ENCODE measurements at places on chromosomes 2 and 18.

GRCh38 chr2:46921676-46922448 lies 6.3 kb upstream of the MCFD2 start:
- DNase-seq = no peak

- no peak for DNase-seq
These were observed 121.3 kb upstream of the ZFP36L2 start for GRCh38 chr2:43347746-43348145.

DNA sequence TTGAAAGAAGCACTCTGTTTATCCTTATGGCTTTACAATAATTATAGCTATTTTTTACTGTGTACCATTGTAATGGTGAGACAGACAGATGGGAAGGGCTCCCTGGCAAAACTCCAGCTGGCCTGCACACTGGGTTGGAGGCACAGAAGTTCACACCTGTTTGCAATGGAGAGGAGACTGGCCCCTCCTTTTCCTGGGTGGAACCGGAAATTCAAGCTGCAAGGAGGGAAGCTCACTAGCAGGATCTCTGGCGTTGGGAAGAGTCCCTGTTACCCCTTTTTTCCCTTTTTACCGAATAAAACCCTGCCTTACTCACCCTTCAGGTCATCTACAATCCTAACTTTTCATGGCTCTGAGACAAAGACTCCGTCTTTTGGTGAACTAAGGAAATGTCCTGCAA lies 100.3 kb upstream of the TFPI start:
- DNase-seq = no peak

- peak; percentile 47 for DNase-seq
These were observed 39.1 kb downstream of the STK17B start for GRCh38 chr2:196131949-196132925.

- no peak for DNase-seq
These were observed 77.9 kb downstream of the PRELID3A start for GRCh38 chr18:12485479-12486105.
